ENCODE measurements at places on chromosomes 5 and 9.

GRCh38 chr5:2917093-2917492, 165.6 kb upstream of the IRX2 start:
- no peak for DNase-seq

DNA sequence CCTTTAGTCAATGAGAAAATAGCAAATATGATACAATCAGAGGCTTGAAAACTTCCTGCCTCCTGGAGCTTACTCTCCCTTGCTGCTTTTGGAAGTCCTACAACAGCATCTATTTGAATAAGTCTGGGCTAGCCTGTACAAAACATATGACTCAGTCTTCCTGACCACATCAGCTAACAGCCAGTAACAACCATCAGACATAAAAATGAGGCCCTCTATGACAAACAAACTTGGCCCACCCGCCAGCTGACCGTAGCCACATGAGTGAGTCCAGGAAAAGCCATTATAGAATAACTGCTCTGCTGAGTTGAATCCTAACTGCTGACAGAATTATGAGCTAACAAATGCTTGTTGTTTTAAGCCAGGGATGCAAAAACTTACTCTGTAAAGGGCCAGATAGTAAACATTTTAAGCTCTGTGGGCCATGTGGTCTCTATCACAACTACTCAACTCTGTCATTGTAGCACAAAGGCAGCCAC, 347.6 kb downstream of the PTPRD start:
- no peak for DNase-seq

GRCh38 chr5:141821430-141821925, 56.7 kb downstream of the PCDH1 start:
- no peak for DNase-seq

GRCh38 chr5:132782101-132782500, 5.1 kb upstream of the SEPTIN8 start:
- DNase-seq: no peak

- no peak for DNase-seq
Observed at GRCh38 chr9:20028849-20029231, 240.0 kb upstream of the SLC24A2 start.

DNA sequence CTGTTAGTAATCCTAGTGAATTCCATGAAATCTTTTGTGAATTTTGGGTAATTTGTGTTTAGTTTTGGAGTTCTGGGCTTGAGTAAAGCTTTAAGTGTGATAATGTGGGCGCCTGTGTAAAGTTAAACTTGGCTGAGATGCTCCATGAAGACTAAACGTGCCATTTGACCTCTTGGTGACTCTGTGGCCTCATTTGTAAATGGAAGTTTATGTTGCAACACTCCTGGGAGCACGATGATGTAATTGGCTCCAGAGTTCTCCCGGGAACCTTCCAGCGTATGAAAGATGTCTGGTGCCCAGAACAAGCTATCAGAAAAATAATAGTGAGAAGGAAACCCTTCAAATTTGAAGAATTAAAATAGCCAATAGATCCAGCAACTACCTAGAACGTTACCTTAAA, 981.2 kb downstream of the TLE4 start:
- no peak for DNase-seq

GRCh38 chr5:61657010-61657409, 325.0 kb downstream of the ZSWIM6 start:
- no peak for DNase-seq

- DNase-seq: no peak
Observed at GRCh38 chr5:32690153-32690552, 21.0 kb upstream of the NPR3 start.

Data from stimulated activated CD4-positive, alpha-beta T cell treated with anti-CD3 and anti-CD28 coated beads, Interleukin-2, amount 100 ng/mL, for 4 hours (primary cell).